Head of caudate nucleus (tissue), 42 donors: ENCODE measurements at places on chromosomes 6 and 20.

DNA sequence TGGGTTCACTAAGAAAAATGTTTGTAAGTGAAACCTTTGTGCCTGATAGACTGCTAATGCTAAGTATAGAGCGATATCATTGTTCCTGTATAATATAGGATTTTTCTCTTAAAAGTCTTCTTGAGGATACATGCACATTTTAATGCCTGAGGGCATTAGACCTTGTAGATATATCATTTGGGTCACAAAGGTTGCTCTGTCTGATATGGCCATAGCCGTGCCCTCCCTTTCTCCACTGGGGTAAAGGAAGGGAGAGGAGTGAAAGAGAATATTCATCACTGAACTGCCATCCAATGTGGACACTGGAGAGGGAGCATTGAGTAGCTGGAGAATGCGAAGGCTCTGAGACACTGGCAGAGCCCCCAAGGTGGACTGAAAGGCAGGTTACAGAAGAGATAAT lies 442.2 kb upstream of the SPTLC3 start:
- DNase-seq: no peak

GRCh38 chr6:55897346-55897745 lies 22.0 kb upstream of the BMP5 start:
- DNase-seq: no peak

DNA sequence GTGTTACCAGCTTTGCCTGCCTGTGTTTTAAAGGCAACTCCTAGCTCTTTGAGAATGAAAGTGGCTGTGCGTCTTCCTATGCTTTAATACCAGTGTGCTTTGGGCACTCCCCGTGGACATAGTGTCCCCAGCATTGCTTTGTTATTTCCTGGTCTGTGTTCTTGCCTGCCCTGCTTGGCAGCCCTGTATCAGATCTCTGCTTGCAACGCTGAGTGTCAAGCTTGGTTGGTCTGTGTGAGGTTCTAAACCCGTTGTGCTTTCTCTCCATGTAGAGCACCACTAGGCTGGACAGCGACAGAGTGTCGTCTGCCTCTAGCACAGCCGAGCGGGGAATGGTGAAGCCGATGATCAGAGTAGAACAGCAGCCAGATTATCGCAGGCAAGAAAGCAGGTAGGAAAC lies 80.2 kb downstream of the AFDN start:
- peak; percentile 85 for DNase-seq

- peak; percentile 86 for DNase-seq
These were observed 5.1 kb downstream of the TP53INP2 start for GRCh38 chr20:34709044-34709830.

GRCh38 chr6:85676086-85676729 lies 33.5 kb upstream of the SYNCRIP start:
- DNase-seq: no peak

- DNase-seq: no peak
These were observed 3.5 kb downstream of the MMP24OS start for GRCh38 chr20:35274172-35275092.

- no peak for DNase-seq
These were observed 64.1 kb upstream of the TBC1D7 start for GRCh38 chr6:13392462-13392861.

GRCh38 chr20:62947532-62948300 lies 4.8 kb upstream of the SLC17A9 start:
- no peak for DNase-seq

DNA sequence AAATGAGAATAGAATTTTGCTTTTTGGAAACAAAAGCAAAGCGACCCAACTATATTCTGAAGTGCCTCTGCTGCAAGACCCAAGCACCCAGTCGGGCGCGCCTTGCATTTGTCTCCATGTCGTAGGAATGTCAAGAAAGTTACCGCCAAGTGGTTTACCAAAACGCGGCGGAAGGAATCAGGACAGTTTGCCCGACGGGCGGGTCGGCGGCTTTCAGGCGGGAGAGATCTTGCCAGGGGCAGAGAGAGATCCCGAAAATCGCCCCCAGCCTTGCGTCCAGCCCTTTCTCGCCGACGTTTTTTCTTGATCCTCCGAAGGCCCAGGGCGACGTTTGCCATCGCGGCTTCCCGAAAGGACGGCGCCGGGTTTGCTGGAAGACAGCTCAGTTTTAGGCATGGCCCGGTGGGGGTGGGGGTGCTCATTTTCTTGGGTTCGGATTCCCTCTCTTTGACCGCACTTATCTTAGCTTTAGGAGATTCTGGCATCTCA lies 4.0 kb upstream of the LIN28B start:
- DNase-seq: no peak

GRCh38 chr6:44535446-44535845 lies 147.9 kb downstream of the CDC5L start:
- DNase-seq: no peak

GRCh38 chr6:157024745-157025144 lies 247.6 kb downstream of the ARID1B start:
- DNase-seq: no peak

DNA sequence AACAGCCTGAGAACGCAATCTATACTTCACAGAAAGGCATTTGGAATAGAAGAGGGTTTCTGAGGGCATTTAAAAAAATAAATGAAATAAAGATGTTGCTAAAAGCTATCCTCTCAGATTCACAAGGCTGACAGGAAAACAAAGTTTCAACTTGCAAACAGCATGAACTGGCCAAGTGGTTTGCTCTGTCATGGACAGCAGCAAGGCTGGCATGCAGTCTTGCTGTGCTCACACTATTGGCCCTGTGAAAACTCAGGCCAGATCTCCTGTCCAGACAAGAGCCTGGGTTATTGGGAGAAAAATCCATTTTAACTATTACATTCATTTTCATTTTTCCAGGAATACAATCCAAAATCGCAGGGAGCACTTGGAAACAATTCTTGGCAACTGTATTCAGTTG lies 506.2 kb upstream of the SLC35B3 start:
- DNase-seq: no peak

- DNase-seq: no peak
These were observed 25.6 kb upstream of the IL17A start for GRCh38 chr6:52160472-52161104.

DNA sequence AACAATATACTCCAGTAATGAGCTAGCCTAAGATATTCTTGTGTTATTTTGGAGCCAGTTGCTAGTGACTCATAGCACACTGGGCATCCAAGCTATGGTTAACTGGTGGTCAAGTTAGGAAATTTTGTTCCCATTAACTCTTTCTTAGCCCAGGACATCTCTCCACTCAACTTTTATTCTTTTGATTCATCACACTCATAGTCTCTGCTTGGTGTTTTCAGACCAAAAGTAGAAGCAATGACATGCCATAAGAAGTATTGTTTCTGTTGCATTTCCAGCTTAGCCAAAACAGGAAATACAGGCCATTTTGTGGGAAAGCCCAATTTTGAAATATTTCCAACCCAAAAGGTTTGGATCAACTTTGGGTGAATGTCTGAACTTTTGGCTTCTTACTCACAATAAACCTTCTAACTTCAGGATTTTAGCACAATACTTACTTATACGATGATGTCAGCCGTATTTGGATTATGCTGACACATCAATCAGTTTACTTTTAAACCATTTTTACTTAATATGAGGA lies 31.6 kb upstream of the CCN2 start:
- no peak for DNase-seq

- no peak for DNase-seq
These were observed 188.1 kb downstream of the UST start for GRCh38 chr6:148934961-148935360.

DNA sequence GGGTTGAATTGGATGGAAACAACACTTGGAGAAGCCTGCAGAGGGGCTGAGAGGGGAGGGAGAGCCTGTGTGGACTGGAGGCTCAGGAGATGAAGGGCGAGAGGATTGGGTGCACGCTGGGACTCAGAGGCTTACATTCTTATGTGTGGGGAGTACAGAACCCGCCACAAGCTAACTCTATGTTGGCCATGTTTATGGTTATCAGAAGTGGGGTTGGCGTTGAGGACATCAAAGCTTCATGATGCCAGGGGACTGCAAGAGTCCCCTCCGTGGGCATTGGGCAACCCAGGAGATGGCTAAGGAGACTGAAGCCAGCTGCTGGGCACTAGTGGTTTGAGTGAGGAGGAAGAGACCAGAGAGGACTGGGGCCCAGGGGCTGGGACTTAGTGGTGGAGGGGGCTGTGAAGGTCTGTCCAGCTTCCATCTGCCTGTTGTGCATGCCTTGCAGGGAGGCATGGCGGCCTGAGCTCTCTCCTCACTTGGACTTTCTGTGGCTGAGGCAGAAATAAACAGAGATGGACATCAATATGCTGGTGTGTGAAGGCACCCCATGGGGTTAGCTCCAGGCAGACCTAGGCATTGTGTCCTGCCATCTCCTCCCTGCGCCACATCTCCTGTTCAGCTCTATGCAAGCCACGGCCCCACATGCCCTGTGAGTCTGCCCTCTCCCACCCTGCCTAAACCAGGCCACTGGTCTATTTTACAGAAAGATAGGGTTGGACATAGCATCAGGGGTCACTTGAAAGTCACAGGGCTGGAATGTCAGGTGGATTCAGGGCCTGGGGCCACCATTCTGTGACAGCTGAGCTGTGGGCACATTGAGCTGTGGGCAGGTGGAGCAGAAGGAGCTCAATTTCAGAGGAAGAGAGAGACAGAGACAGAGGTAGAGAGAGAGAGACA lies 61.6 kb downstream of the PHACTR3 start:
- DNase-seq: no peak

DNA sequence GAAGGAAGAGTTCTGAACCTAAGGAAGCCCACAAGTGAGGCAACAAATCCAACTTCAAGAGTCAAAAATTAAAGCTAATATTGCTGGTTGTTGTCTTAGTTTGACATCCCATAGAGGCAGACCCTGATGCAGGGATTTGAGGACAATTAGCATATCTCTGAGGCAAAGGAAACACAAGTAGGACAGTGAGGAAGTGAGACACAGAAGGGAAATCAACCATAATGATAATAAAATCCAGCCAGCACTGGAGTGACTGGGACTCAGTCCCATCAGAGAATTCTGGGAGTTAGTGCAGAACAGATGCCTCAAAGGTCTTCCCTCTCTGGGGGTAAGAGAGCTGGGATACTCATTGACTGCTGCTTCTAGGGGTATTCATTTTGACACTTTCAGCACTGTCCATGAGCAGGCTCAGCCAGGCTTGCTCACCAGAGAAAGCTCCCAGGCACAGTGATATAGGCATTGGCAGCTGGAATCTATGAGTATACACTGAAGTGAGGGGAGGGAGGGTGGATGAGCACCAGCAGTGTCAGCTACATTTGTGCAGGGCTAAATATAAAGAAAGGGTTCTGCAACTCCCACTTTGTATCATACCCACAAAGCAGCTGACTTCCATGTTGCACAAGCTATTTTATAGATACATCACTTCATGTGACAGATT lies 43.4 kb upstream of the SPTLC3 start:
- no peak for DNase-seq

DNA sequence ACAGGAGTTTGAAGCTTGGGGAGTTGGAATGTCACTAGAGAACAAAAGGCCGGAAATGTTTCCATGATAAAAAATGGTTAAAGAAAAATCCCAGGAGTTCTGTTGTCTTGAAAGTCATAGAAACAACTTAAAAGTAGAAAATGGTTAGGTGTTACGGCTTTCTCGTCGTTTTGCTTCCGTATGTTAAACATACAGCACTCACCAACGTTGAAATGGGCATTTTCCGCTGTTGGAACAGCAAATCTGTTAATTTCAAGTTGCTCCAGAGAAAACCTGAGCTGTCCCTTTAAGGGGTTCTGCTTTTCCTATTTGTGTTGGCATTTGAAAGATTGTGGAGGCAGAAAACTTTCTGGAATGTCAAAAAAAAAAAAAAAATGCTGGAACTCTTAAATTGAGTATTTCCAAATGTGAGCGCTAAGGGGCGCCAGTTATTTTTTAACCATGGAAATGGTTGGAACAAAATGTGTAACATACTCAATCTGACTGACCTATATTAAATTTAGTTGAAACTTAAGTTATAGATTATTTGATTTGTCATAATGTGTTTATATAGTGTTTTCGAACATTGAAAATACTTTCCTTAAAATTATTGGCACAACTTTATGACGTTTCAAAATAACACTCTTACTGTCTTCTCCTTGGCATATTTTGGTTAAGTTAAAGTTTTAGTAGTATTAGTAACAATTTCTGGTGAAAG lies 2.2 kb downstream of the QKI start:
- no peak for DNase-seq

GRCh38 chr20:45987108-45987780 lies 15.2 kb upstream of the ZNF335 start:
- DNase-seq: peak; percentile 80

DNA sequence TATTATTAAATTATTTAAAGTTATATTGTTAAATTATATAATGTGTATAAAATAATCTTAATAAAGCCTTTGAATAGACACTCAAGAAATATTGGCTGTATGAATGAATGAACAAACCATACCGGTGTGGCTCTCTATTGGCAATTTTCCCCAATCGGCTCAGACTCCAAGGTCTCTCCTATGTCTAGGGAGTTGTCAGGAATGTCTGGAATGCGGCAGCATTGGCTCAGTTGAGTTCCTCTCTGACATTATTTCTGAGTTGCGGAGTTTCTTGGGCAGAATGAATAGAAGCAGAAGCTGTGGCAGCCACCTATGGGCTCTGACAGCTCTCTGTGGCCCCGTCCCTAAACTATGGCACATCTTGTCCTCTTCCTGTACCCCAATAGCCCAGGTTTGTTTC lies 111.0 kb downstream of the SOBP start:
- no peak for DNase-seq

- no peak for DNase-seq
These were observed 38.5 kb upstream of the TFB1M start for GRCh38 chr6:155352811-155353210.

DNA sequence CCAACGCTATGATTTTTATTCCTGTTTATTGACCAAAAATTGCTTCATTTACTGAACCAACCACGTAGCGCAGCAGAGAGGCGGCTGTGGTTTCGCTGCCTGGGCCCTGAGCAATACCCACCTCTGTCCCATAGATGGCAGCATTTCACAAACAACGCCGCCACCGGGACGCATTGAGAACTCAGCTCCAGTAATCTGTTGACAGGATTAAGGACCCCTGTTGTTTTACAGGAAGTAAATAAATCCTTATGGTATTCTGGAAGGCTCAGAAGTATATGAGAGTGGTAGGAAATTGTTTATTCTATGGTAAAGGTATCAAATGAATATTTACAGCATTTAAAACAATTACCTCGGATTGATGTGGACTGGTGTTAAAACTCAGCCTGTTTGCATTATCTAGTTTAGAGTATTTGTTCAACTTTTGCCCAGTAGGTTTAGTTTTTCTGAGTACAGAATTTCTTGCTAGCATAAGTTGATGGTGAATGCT lies 547.9 kb upstream of the SLC35B3 start:
- DNase-seq: peak; percentile 66

DNA sequence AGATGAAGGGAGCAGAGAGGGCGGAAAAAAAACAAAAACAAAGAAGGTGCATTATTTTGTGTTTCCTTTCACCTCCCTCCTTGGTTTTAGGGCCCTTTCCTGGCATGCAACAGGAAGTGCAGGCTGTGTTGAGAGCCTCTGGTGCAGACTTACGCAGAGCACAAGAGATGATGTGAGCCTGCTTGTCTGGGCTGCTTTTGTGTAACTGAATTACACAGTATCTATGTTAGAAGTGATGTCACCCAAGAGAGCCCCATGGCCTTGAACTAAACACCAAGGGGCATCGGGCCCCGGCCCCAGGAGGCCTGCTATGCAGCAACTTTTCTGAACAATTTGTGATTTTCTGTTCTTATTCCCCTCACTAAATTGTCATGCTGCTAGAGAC lies 25.5 kb downstream of the GNAS start:
- DNase-seq: no peak

GRCh38 chr6:144314003-144314485 lies 28.9 kb downstream of the UTRN start:
- DNase-seq: peak; percentile 29

GRCh38 chr6:142543606-142544005 lies 241.8 kb downstream of the ADGRG6 start:
- no peak for DNase-seq

GRCh38 chr20:33516882-33517281 lies 27.0 kb downstream of the CBFA2T2 start:
- no peak for DNase-seq

GRCh38 chr20:17895641-17896171 lies 72.9 kb downstream of the SNX5 start:
- DNase-seq: peak; percentile 51
